ENCODE measurements at places on chromosomes 3 and 15.

DNA sequence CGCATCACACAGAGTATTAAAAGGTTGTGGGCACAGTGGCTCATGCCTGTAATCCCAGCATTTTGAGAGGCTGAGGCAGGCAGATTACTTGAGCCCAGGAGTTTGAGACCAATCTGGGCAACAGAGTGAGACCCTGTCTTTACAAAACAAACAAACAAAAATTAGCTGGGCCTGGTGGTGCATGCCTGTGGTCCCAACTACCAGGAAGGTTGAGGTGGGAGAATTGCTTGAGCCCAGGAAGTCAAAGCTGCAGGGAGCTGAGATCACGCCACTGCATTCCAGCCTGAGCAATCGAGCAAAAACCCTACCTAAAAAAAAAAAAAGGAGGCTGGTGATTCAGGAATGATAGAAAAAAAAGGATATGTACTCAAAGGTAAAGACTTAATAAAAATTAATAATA lies 28.2 kb upstream of the ST6GAL1 start:
- no peak overlapping the region for H3K4me3 ChIP-seq
- no peaks in the 10 kb centered on the region for H3K27me3 ChIP-seq
- H3K27ac ChIP-seq, result no peak overlapping the region
- DNase-seq, result no peak
- peaks cover 5% of the 10 kb centered on the region for H3K36me3 ChIP-seq
- H3K4me1 ChIP-seq, result peaks cover 25% of the 10 kb centered on the region

- no peak overlapping the region for H3K27ac ChIP-seq
- H3K4me1 ChIP-seq, result no peaks in the 10 kb centered on the region
- no peak for DNase-seq
- no peaks in the 10 kb centered on the region for H3K36me3 ChIP-seq
These were observed 288.7 kb downstream of the EPHB1 start for GRCh38 chr3:135083756-135084155.

DNA sequence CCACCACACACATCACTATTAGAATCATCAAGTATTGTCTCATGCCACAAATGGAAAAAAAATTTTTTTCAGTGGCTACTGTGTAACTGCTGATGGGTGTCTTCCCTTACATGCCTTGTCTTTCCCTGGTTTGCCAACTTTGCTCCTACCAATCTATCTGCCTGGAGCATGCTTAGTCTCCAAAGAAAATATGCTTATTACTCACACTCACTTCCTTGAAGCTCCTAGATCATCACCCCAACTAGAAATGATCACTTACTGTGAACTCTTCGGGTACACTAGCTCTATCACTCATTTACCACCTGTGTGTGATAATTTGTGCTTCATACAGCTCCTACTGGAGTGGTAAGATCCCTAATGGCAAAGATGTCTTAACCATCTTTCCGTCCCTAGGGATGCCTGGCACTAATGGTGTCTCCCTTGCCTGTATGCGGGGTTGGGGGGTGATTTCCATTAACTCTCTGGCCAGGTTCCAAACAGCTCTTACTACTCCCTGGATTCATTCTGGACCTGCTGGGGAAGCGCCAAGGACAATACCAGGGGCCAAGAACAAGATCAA lies 799 bp downstream of the VPS33B start:
- peaks cover 10% of the 10 kb centered on the region for H3K36me3 ChIP-seq
- H3K4me1 ChIP-seq, result peaks cover 48% of the 10 kb centered on the region
- no peaks in the 10 kb centered on the region for H3K27me3 ChIP-seq
- H3K27ac ChIP-seq, result peak overlapping the region; percentile 95
- DNase-seq, result no peak

DNA sequence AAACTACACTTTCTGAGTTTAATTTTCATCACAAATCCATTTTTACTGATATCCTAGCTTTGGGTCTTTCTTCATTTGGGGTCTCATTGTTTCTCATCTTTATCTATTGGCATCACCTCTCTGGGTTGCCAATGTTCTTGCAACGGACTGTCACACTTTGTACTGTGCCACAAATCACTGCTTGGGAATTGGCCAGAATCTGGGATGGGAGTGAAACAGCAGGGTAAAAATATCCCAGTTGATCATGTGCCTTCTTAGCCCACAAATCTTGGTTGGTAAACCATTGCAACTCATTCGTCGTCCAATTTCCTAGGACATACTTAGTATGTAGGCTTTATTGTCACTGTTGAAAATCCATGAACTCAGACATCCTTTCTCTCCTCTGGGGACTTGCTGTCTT lies 698.5 kb downstream of the OTOL1 start:
- H3K4me3 ChIP-seq, result no peak overlapping the region
- no peaks in the 10 kb centered on the region for H3K27me3 ChIP-seq
- no peaks in the 10 kb centered on the region for H3K4me1 ChIP-seq
- H3K27ac ChIP-seq, result no peak overlapping the region

DNA sequence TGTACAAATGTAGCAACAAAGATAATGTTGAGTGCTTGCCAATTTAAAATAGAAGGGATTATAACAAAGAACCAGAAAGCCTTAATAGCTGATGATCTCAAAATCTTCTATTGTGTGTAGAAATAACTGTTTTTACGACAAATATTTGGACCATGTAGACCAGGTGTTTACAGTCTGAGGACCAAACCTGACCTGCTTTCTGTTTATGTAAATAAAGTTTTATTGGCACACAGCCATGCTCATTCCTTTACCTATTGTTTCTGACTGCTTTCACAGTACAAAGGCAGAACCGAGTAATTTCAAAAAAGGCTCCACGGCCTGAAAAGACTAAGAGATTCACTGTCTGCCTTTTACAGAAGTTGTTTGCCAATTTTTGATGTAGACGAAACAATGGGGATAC lies 91.8 kb downstream of the GOLIM4 start:
- H3K27me3 ChIP-seq, result no peaks in the 10 kb centered on the region
- H3K27ac ChIP-seq, result no peak overlapping the region
- H3K36me3 ChIP-seq, result no peaks in the 10 kb centered on the region
- no peak for DNase-seq
- no peaks in the 10 kb centered on the region for H3K4me1 ChIP-seq
- H3K4me3 ChIP-seq, result no peak overlapping the region

DNA sequence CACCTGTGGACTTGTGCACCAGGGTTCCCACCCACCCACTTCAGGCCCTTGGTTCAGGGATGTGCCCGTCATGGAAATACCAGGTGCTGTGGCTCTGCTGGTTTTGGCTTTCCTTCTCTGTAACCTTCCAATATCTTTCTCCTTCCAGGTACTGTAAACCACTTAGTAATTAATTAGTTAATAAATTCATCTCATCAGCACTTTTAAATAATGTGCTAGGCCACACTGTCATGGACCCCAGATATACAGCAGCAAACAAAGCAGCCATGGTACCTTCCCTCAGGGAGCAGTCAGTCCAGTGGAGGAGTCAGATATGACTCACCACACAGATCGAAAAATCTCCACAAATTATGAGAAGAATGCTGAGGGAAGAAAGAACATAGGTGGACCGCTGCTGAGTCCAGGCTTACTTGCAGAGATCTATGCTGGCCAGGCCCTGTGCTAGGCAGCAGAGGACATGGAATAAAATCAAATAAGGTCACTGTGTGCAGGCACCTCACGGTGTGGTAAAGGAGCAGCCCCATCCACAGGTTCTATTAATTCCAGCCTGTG lies 6.8 kb upstream of the GATA2 start:
- DNase-seq, result no peak
- H3K4me1 ChIP-seq, result no peaks in the 10 kb centered on the region
- H3K36me3 ChIP-seq, result peaks cover 6% of the 10 kb centered on the region
- H3K4me3 ChIP-seq, result no peak overlapping the region
- no peak overlapping the region for H3K27ac ChIP-seq
- H3K27me3 ChIP-seq, result peaks cover 91% of the 10 kb centered on the region

DNA sequence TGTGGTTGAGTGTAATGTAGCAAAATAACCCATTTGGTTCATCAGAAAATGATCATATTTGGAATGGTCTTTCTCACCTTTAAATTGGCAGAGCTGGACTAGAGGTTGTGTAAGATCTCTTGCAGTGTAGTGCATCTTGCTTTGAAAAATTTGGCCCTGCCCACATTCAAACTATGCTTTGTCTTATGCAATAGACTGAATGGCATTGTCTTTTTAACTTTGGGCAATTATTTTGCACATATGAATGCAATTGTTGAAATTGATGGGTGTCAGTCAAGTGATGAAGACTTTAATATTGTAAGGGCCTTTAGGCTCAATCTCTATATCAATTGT lies 381.4 kb downstream of the GRM7 start:
- H3K4me3 ChIP-seq, result no peak overlapping the region
- DNase-seq, result no peak
- no peak overlapping the region for H3K27ac ChIP-seq
- no peaks in the 10 kb centered on the region for H3K27me3 ChIP-seq
- H3K4me1 ChIP-seq, result no peaks in the 10 kb centered on the region

DNA sequence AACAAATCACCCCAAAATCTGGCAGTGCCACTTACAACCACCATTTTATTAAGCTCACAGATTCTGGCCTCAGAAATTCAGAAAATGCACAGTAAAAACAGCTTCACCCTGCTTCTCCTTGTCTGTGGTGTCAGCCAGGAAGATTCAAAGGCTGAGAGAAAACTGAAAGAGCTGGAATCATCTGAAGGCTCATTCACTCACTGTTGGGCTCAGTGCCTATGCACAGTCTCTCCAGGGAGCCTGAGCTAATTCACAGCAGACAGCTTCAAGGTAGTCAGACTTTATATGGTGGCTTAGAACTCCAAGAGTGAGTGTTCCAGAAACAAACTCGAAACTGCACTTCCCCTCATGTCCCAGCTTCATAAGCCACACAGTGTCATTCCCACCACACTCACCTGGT lies 16.5 kb upstream of the PLOD2 start:
- no peak for DNase-seq
- H3K27ac ChIP-seq, result no peak overlapping the region
- no peaks in the 10 kb centered on the region for H3K36me3 ChIP-seq
- no peak overlapping the region for H3K4me3 ChIP-seq

- H3K4me1 ChIP-seq, result peaks cover 61% of the 10 kb centered on the region
- H3K4me3 ChIP-seq, result no peak overlapping the region
- peaks cover 16% of the 10 kb centered on the region for H3K36me3 ChIP-seq
- no peak for DNase-seq
These were observed 48.9 kb downstream of the RFTN1 start for GRCh38 chr3:16464511-16465148.

Measured in central memory CD8-positive, alpha-beta T cell (primary cell).